ENCODE measurements at places on chromosomes 11 and 22.

- DNase-seq: no peak
Measured at GRCh38 chr11:68106165-68106940, 14.8 kb downstream of the CHKA start.

DNA sequence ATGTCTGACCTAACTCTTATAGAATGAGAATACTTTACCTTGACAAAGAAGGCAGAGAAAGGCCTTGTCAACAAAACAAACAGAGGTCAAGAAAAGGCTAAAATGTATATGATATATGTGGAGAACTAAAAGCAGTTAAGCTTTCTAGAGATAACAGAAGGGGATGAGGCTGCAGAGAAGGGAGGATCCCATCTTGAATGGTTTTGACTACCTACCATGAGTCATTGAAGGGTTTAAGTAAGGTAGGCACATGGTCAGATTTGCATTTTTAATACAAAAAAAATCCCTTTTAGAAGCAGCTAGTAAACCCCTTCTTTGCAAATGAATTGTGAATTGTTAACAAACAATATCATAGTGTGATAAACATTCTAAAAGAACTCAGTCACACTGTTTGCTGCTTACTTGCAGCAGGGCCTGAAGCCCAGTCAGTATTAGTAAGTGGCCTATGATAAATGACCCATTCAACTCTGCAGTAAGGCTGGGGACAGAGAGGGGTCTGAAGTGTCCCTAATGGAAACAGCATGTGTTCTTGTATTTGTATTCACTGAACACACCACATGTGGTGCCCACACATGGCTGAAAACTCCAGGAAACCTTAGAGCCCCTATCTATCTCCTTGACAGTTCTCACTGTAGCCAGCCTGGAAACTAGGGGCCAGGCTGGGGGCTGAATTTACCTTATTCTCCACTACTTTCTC, 328.8 kb upstream of the PITPNB start:
- DNase-seq: no peak

DNA sequence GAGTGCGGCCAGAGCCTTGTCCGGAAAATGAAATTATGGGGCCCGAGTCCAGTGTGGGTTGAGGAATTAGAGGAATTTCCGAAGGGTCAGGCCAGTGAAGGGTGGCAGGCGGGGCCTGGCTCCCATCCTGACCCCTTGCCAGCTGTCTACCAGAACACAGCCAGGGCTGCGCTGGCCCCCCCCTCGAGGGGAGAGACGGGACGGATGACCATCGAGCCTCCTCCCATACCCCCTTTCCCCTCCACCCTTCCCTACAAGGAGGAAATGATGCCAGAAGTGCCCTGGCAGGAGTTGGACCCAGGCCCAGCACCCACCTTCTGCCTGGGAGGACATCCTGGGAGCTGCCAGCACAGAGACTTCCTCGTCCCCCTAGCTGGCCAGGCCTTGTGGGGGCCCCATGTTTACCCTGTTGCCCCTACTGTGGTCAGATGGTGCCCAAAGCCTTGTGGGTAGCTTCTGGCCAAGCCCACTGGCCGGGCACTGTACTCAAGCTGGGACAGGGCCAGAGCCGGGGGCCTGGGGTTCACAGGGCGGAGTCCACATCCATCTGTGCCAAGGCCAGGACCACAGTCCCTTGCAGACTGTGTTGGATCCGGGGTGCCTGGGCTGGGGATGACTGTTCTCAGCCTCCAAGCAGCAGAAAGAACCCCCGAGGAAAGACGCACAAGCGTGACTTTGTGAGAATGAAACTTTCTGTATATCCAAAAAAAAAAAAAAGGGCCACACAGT, 20.8 kb downstream of the ARVCF start:
- DNase-seq: no peak

DNA sequence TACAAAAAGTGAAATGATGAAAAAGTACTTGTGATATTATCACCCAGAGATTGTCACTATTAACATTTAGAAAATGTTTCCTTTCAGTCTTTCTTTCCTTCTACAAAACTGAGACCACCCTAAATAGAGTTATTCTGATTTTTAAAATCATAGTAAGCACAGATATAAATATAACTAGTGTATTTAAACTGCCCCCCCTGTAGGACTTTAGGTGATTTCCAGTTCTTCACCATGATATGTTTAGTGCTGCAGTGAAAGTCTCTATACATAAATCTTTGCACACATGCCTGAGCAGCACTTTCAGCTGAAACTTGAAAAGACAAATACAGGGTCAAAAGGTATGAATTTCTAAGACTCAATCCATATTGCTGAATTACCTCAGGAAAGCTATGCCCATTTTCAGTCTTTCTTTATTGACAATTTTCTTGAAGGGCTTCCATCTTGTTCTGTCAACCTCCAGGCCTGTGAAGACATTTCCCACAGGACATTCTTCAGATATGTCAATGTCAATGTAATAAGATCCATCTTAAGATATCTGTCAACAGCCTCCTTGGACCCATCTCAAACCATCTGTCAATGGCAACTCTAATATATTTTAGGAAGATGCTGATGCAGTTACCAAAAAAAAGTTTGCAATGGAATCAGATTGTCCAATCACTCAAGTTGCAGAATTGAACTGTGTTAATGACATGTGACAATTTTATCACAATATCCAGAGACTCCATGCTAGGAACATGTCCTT, 30.8 kb upstream of the LDLRAD3 start:
- no peak for DNase-seq

DNA sequence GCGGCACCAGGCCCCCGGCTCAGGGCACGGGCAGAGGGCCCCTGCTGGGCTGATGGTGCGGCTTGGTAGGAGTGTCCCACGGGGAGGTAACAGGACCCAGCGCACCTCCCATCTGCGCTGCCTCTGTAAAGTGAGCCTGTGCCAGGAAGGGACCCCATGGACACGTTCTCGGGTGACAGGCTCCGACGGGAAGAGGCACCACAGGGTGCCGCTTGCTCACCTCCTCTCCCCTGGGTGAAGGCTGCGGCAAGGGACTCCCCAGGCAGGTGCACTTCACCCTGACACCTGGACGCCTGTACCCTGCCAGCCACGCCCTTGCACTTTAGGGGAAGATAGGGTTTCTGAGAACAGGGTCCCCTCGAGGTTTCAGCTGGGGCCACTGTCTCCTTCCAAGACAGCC, 48.1 kb downstream of the SHANK2 start:
- no peak for DNase-seq

DNA sequence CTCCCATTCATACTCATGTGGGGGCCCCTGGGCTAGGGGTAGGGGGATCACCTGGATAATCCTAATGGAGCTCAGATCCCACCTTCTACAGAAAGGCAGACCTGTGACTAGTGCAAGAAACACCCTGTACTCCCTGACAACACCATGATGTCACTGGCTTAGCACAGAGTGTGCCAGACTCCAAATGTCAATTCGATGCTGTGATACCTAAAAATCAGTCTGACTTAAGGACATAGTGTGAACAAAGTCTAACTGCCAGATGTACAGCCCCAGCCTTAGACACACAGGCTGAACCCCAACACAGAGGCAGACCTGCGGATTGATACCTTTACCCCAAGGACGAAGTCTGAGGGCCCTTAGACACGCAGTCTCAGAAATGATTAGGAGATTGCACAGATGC, 8.5 kb downstream of the ABCC8 start:
- DNase-seq: no peak

- DNase-seq: no peak
Measured at GRCh38 chr11:863023-863909, 20.6 kb downstream of the TSPAN4 start.

DNA sequence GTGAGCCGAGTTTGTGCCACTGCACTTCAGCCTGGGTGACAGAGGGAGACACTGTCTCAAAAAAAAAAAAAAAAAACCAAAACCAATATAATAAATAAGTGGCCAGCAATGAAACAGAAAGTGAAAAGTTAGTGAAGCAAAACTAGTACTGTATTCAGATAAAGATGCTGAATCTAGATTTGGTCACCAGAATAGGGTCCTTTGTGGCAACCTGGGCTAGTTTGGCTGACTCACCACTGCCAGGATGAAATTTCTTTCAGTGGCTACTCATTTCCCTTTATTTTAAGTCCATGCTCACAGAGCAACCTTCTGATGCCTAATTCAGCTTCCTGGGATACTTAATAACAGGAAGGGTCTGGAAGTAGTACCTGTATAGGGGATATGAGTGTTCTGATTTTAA, 26.0 kb downstream of the LIMK2 start:
- no peak for DNase-seq

GRCh38 chr22:29219881-29220670, 14.4 kb downstream of the EMID1 start:
- DNase-seq: no peak

- DNase-seq: no peak
Measured at GRCh38 chr11:44403176-44403575, 93.2 kb upstream of the ALX4 start.

GRCh38 chr22:44901301-44901700, 108.5 kb downstream of the PHF21B start:
- DNase-seq: no peak

DNA sequence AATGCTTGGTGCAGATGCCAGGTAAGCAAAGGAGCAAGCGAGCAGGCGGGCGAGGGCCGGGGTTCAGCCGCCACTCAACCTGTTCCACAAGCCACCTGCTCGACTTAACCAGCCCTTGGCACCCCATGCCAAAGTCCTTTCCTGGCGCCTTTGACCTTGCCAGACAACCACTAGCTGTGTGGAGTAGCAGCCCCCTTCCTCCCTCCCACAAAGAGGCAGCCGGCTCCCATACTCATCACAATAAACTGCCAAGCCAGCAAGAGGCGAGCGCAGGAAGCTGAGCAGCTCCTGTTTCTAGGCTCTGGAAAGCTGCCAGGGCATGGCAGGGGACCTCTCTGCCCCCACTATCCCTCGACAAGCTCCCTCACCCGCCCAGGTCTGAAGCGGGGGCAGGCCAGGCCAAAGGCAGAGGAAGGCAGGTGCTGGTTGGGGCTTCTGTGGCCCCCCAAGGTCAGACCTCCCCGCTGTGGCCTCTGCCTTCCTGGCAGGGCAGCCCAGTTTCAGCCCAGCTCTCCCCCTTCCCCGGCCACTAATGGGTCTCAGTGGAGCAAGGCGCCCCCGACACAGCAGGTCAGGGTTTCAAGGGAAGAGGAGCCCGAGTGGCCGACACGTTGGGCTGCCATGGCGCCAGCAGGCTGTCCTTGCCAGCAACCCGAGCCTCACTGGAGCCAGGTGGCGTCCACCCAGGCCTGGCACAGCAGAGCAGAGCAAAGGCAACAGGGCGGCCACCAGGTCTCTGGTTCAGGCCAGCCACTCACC, 15.3 kb downstream of the MACROD1 start:
- no peak for DNase-seq

GRCh38 chr11:95138448-95138847, 48.8 kb downstream of the ENDOD1 start:
- no peak for DNase-seq

- DNase-seq: no peak
Measured at GRCh38 chr11:121839781-121840180, 276.2 kb downstream of the BLID start.

DNA sequence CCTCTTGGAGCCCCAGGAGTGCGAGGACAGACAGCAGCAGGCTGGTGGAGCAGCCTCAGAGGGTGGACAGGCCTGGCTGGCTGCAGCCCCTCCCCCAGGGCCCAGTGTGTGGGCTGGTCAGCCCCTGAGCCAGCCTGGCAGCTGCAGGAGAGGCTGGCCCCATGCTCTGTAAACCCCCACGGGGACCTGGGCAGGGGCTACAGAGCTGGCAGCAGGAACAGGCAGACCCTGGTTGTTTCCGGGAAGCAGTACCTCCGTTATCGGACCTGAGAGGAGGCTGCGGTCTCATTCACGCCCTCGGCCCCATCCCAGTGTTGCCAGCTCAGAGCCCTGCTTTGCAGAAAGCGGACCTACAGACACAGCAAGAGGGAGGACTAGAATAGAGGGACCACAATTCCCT, 38.5 kb upstream of the COMT start:
- no peak for DNase-seq

- DNase-seq: no peak
Measured at GRCh38 chr11:75246671-75247350, 6.2 kb downstream of the TPBGL start.

DNA sequence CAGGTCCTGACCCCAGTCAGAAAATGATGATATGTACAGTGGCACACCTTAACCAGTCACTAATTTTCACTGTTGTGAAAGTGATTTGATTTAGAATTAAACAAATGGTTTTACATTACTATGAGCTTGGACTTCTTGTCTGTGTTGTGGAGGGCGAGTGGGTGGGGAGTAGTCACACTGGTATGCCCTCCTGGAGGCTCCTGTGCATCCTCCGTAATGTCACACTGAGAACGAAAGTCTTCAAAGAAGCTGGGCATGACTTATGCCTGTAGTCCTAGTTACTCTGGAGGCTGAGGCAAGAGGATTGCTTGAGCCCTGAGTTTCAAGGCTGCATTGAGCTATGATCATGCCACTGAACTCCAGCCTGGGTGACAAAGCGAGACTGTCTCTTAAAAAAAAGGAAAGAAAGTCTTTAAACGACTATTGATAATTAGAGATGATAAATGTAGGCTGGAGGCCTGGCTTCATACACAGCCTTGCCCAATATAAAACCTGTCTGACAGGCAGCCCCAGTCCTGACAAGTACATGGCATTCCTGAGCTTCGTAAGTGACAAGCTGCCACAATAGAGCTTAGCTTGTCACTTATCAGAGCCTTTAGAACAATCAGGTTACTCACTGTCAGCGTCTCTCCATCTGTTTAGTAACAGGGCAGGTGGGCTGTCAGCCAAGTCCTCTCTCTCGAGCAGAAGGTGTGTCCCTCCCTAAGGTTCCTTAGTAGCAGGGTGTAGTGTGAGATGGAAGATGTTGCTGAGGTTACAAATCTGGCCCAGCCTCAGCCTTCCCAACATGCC, 5.0 kb upstream of the LIMK2 start:
- DNase-seq: no peak

DNA sequence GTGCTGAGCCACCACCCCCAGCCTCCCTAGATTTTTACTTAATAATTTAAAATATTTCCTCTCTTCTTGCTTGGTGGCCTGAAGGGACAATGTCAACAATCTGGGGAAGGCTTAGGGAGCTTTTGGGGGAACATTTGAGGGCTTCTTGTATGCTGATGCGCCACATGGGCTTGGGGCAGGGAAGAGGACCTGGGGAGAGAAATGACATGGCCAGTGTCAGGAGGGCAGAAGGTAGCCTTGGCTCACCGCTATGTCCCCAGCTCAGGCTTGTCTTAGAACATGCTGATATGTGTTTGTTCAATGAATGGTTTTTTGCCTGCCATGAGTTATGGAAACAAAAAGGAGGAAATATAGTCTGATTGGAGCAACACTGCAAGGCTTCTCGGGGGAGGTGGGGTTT, 51.6 kb downstream of the ST14 start:
- no peak for DNase-seq

- DNase-seq: no peak
Measured at GRCh38 chr22:49208004-49208402, 619.7 kb downstream of the BRD1 start.

DNA sequence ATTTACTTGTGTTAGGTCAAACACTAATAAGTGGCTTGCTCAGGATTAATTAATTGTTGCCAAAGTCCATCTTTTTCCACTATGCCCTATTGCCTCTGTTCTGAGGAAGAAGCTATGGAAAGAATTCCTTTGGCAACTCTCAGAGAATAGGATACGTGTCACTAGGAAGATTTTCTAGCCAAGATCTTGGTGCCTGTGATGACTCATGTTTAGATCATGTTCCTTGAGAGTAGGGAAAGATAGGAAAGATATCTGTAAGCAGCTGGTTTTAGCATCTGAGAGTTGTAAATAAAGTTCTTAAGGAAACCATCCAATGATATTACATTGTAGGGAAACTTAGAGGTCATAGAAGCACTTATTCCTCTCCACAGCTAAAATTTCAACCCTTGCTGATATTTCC, 15.7 kb downstream of the SLN start:
- no peak for DNase-seq

All from stimulated activated CD8-positive, alpha-beta memory T cell treated with anti-CD3 and anti-CD28 coated beads, Interleukin-2, amount 100 ng/mL, for 48 hours (primary cell).